ENCODE measurements at places on chromosomes 2 and 18. TPM values are rescaled to one million over a fixed set of nuclear protein-coding genes. Genes with fewer than 3 reads are reported as not detected.

DNA sequence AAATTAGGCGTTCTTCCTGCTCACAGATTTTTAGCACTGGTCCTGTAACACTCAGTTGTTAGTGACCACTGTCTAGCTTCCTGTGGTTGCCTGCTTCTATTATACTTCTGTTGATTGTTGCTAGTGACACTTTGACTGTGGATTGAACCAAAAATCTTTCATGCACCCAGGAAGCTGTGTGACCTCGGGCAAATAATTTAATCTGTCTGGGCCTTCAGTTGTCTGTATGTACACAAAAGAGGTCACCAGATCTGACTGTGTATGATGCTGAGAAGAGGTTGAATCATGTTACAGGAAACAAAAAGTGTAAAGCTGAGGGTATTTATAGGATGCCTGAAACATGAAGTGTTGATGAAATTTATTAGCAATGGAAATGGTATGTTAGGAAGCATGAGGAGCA is 12.7 kb downstream of the ICOS start:
- no peaks in the 10 kb centered on the region for H3K27me3 ChIP-seq
- no peak for DNase-seq
- no peak overlapping the region for H3K27ac ChIP-seq
- H3K36me3 ChIP-seq: no peaks in the 10 kb centered on the region

- no peak for DNase-seq
- H3K4me3 ChIP-seq: no peak overlapping the region
- peaks cover 10% of the 10 kb centered on the region for H3K4me1 ChIP-seq
- H3K27me3 ChIP-seq: no peaks in the 10 kb centered on the region
- H3K27ac ChIP-seq: no peak overlapping the region
These were observed 279.5 kb downstream of the NBAS start for GRCh38 chr2:15281681-15282080.

GRCh38 chr2:205323929-205324328 is 358.4 kb upstream of the NRP2 start:
- no peaks in the 10 kb centered on the region for H3K27me3 ChIP-seq
- no peaks in the 10 kb centered on the region for H3K36me3 ChIP-seq
- H3K4me3 ChIP-seq: no peak overlapping the region
- no peak overlapping the region for H3K27ac ChIP-seq
- no peak for DNase-seq

The DES gene
- 114 TPM for total RNA-seq

Data from hepatocyte (in vitro differentiated cells).